ENCODE measurements at places on chromosomes 3 and 15.

- H3K36me3 ChIP-seq = no peaks in the 10 kb centered on the region
- peaks cover 3% of the 10 kb centered on the region for H3K4me1 ChIP-seq
- no peak overlapping the region for H3K4me3 ChIP-seq
- no peak overlapping the region for H3K27ac ChIP-seq
- no peak for DNase-seq
These were observed 53.4 kb upstream of the C15orf39 start for GRCh38 chr15:75148280-75148679.

- no peaks in the 10 kb centered on the region for H3K27me3 ChIP-seq
- H3K27ac ChIP-seq = no peak overlapping the region
- H3K4me1 ChIP-seq = no peaks in the 10 kb centered on the region
- DNase-seq = no peak
These were observed 112.9 kb downstream of the CNTN4 start for GRCh38 chr3:2211568-2211967.

- H3K27me3 ChIP-seq = no peaks in the 10 kb centered on the region
- no peak for DNase-seq
- no peak overlapping the region for H3K4me3 ChIP-seq
- no peak overlapping the region for H3K27ac ChIP-seq
These were observed 49.7 kb upstream of the GOLGA6B start for GRCh38 chr15:72604794-72605193.

- H3K27ac ChIP-seq = no peak overlapping the region
- no peak for DNase-seq
- H3K4me1 ChIP-seq = no peaks in the 10 kb centered on the region
- H3K27me3 ChIP-seq = peaks cover 1% of the 10 kb centered on the region
- H3K36me3 ChIP-seq = no peaks in the 10 kb centered on the region
- H3K4me3 ChIP-seq = no peak overlapping the region
These were observed 347.0 kb downstream of the NEK10 start for GRCh38 chr3:27022096-27022761.

GRCh38 chr15:49026700-49027099 lies 19.5 kb downstream of the SECISBP2L start:
- no peak overlapping the region for H3K4me3 ChIP-seq
- H3K4me1 ChIP-seq = peaks cover 5% of the 10 kb centered on the region
- no peak for DNase-seq
- H3K27me3 ChIP-seq = no peaks in the 10 kb centered on the region
- no peak overlapping the region for H3K27ac ChIP-seq
- H3K36me3 ChIP-seq = peaks cover 19% of the 10 kb centered on the region

- H3K4me1 ChIP-seq = peaks cover 70% of the 10 kb centered on the region
- no peak overlapping the region for H3K4me3 ChIP-seq
- DNase-seq = no peak
- no peaks in the 10 kb centered on the region for H3K27me3 ChIP-seq
These were observed 8.6 kb downstream of the PKM start for GRCh38 chr15:72222393-72222792.

DNA sequence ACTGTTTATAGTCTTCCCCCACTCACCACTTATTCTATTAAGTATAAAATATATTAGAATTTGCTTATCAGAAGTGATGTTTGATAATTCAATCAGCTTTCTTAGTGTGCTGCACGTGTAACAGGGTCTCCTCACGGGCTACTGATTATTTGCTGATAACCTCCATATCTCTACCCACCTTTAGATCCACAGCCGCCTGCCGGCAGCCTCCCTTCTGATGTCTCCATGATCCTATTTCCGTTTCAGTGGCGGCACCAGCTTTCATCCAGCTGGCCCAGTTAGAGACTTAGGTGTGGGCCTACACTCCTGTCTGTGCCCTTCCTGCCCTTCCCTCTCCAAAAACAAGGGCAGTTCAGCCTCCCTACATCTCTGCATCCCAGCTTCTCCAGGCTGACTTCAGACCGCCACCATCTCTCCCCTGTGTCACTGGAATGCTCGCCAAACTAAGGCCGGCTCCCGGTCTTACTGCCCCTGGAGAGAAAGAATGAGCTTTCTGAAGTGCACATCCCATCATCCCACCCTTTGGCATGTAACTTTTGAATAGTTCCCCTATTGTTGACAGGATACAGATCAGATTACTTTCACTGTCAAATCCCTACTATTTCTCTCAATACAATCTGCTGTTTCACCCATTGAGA lies 76.6 kb upstream of the PRTG start:
- H3K27me3 ChIP-seq = peaks cover 2% of the 10 kb centered on the region
- H3K27ac ChIP-seq = no peak overlapping the region
- no peaks in the 10 kb centered on the region for H3K4me1 ChIP-seq
- no peaks in the 10 kb centered on the region for H3K36me3 ChIP-seq
- no peak overlapping the region for H3K4me3 ChIP-seq

All from activated naive CD4-positive, alpha-beta T cell treated with anti-CD3 and anti-CD28 coated beads for 36 hours (primary cell).